ENCODE measurements at places on chromosomes 11 and 22.

GRCh38 chr11:96026310-96026709, 102.4 kb upstream of the MTMR2 start:
- no peak for DNase-seq

- no peak for DNase-seq
These were observed 189.6 kb downstream of the ST3GAL4 start for GRCh38 chr11:126545057-126545555.

GRCh38 chr11:122976734-122977469, 4.7 kb downstream of the BSX start:
- DNase-seq: no peak

- no peak for DNase-seq
These were observed 4.5 kb downstream of the FOXR1 start for GRCh38 chr11:118975771-118976709.

DNA sequence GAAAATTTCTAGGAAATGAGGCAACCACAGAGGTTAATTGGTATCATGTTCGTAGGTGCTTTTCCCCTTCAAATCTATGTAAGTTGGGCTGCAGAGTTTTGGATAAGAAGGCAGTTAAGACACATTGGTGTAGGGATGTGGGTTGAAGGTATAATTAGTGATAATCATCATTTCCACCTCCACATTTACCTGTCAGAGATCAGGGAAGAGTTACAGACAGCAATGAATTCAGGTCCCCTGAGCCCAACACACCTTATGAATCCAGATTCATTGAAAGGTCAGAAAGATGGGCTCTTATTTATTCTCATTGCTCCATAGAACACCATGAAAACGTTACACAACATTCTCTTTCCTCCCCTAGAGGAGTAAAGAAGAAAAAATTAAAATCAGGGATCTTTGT, 308.7 kb downstream of the C11orf87 start:
- no peak for DNase-seq

- DNase-seq: no peak
These were observed 3.0 kb downstream of the C11orf68 start for GRCh38 chr11:65915821-65916251.

DNA sequence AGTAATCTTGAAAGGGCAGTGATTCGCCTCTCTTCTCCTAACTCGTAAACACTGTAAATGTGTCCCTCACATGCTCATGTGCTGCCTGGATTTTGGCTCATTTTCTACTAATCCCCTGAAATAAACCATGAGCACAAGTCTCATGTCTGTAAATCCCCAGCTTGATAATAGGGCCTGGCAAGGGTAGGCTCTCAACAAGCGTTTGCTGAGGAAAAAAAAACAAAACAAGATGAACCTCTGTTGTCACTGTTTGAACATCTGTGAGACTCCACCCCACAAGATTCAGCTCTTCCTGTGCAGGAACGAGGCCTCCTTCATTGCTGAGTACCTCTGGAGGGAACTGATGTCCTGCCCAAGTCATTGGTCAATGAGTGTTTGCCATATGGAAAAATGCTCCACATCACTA, 4.5 kb upstream of the CYB5R2 start:
- no peak for DNase-seq

DNA sequence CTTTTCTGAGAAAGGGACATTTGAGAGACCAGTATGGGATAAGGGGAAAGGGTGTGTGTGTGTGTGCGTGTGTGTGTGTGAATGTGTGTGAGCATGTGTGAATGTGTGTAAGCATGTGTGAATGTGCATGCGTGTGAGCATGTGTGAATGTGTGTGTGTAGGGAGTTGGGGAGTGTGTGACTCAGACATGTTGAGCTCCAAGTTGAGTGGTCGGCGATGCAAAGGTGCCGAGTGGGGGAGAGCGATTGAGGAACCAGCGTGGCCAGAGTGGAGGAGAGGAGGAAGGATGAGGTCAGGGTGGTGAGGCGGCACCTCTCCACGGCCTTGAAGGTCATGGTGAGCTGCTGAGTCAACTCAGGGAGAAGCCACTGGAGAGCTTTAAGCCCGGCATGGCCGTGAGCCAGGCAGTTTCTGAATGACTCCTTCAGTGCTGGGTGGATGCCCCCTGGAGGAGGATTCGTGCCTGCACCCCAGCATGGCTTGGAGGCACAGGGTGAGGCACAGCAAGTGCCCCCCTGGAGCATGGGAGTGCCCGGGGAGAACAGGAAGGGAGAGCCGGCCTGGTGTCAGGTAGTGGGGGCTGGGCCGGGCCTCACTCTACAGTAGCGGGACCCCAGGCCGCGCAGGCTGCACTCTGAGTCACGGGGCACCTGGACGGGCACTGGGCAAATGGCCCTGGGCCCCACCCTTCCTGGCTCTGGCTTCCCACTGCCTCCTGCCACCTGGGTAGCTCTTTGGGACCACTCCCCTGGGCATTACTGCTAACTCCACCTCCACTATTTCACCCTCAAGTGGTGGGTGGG, 8.2 kb upstream of the CCDC88B start:
- no peak for DNase-seq

GRCh38 chr22:37571258-37571991, 8.5 kb downstream of the LGALS2 start:
- DNase-seq: no peak

- DNase-seq: no peak
These were observed 805.5 kb upstream of the ARHGAP42 start for GRCh38 chr11:99881610-99882009.

DNA sequence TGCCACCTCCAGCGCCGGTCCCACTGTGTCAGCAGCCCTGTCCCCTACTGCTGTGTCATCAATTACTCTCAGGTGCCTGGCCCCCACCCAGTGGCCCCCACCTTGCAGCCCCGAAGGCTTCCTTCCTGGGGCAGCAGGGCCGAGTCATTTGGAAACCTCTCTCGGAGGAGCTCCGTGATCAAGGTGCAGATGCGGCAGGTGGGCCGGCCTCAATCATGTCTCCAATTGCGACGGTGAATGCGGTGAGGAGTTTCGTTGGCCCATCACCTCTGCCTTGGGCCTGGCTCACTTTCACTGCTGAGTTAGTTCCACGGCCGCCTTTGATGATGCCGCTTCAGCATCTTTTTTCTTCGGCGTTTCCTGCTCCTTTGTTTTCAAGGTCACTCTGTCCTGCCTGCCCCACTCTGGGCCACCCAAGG, 11.3 kb upstream of the CXCR5 start:
- DNase-seq: no peak

GRCh38 chr11:123483466-123483865, 53.4 kb downstream of the GRAMD1B start:
- DNase-seq: no peak

DNA sequence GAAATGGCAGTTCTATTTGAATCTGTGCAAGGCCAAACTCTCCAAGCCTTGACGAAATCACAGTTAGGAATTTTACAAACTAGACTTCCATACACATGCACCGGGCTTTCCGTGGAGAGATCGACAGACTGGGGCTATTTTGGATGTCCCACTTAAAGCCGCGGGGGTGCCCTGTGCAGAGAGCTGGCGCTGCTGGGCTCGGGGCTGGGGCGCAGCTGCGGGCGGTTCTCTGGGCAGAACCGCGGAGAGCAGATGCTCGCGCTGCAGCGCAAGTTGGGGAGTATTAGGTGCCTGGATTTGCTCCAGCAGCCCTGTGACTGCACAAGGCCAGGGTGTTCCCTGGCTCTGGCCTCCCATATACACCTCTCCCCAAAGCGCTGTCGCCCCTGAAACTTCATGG, 67.2 kb downstream of the SPATA19 start:
- no peak for DNase-seq

GRCh38 chr22:47920380-47920959, 1158.0 kb downstream of the TBC1D22A start:
- no peak for DNase-seq

GRCh38 chr11:60672255-60672654, 27.2 kb upstream of the MS4A8 start:
- DNase-seq: no peak

DNA sequence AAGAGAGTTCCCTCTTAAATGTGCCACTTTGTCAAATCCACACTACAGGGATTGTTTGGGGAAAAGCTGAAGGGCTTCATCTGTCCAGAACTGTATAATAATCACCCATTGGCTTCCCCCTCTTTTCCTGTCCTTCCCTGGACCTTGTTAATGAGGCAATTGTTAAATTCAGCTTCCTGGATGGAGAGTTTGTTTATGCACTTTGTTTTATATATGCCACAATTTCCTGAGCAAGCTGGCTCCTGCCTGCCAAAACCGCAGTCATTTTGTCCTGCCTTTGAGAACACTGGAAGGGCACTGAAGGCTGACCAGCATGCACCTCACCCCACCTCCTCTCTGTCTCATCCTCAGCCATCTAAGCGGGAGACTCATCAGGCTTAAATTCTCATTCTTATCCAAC, 86.2 kb downstream of the MSANTD4 start:
- DNase-seq: no peak

DNA sequence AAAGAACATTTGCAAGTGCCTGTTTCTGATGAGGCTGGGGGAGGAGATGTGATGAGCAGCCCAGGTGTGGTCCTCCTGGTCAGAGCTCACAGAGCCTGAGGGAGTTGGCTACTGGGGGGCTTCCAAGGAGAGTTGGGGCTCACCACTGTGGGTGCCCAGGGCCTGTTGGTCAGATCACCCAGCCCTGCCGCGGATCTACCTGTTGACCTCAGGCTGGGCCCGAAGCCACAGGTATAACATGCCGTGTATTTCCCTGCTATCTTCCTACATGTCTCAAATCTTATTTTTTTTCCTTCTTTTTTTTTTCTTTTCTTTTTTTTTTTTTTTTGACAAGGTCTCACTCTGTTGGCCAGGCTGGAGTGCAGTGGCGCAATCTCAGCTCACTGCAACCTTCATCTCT, 199.7 kb upstream of the TBCEL start:
- no peak for DNase-seq

DNA sequence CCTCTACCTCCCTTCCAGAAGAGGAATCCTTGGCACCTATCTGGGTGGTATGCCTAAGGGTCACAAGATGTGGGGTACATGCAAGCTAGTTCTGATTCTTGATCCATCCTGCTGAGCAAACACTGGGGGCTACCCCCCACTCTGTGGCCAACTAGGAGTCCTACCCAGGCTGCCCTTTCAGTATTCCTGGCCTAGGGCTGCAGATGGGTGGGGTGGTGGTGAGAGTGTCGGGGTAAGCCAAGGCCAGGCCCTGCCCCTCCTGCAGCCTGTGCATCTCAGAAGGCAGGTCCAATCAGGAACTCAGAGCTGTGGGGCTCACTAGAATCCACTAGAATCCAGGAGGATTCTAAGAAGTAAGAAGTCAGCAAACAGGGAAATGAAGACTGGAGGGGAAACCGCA, 10.9 kb downstream of the SSH3 start:
- DNase-seq: no peak

GRCh38 chr11:46808799-46809431, 37.2 kb downstream of the CKAP5 start:
- DNase-seq: no peak

DNA sequence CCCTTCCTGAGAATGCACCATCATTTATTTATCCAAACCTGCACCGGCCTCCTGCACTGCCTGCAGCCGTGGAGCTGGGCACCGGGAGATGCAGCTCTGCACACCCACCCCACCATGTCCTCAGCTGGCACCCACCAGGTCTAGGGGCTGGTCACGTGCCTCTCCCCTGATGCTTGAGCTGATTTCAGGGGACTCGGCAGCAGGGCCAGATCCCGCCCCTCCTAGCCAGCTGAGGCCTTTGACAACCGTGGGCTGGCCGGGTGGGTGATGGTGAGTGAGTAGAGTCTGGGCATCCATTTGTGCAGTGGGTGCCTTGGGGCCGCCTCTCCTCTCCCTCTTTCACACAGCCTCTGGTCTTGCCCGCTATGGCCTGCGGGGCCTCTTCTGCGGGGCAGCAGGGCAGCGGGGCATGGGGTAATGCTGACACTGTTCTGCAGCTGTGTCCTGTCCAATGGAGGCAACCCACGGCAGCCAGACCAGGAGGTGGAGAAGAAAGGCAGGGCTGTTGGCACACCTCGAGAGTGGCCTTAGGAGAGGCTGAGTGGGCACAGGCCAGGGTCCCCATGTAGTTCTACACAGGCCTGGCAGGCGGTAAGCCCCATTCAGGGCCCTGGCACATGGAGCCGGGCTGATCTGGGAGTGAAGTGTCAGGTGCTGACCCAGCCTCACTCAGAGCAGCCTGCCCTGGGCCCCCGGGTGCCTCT, 38.5 kb upstream of the PRODH start:
- DNase-seq: no peak

DNA sequence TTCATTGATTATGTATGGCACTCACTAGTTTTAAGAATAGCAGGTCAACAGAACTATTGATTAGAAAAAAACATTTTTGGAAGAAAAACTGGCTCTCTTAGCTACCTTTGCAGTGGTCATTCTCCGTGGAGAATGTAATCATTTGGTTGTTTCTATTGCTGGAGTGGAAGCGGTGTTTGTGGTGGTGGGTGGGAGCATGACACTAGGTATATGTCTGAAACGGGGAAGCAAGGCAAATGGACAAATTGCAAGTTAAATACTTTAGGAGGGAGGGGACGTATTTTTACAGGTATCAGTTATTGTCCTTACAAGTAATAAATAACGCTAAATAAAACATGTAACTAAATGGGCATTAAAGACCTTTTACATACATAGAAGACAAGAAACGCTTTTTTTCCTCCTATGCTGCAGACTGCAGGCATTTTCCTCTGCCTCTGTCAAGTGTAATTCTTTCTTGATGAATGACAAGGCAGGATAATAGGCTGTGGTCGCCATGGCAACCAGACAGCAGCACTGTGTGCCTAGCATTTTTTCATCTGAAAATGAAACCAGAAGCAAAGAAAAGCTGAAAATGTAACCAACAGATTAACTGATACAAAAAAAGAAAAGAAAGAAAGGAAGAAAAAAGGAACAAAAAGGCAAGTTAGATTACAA, 46.2 kb downstream of the BLID start:
- no peak for DNase-seq

DNA sequence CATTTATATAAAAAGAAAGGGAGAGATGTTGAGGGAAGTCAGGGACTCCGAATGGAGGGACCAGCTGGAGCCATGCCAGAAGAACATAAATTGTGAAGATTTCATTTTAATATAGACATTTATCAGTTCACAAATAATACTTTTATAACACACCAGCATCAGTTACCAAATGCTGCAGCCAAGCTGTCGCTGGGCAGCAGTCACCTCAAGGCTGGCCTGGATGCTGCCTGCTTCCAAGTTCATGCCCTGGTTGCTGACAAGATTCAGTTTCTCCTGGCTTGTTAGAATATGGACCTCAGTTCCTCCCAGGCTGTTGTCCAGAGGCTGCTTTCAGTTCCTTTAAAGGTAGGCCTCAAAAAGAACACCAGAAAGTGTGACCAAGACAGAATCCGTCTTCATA, 30.8 kb upstream of the ALDH3B2 start:
- DNase-seq: no peak

GRCh38 chr22:39738746-39739145, 154.8 kb downstream of the ENTHD1 start:
- DNase-seq: no peak

- no peak for DNase-seq
These were observed 3.9 kb upstream of the ABCG4 start for GRCh38 chr11:119144825-119145486.

GRCh38 chr11:19953909-19954308, 206.4 kb downstream of the DBX1 start:
- no peak for DNase-seq
